ENCODE measurements at places on chromosomes 1 and 21.

GRCh38 chr1:156707417-156708217 is 2.2 kb upstream of the CRABP2 start:
- no peak for DNase-seq

- DNase-seq: peak; percentile 82
Observed at GRCh38 chr1:153626904-153627714, at the start of gene S100A13. Gene S100A13, minus strand, starts transcription at chr1:153627505. Its CDS starts 1,033 bp downstream, at chr1:153626472.

GRCh38 chr1:8879464-8879921 is 1.0 kb upstream of the ENO1 start:
- no peak for DNase-seq

- no peak for DNase-seq
Observed at GRCh38 chr1:221633841-221634409, 108.0 kb downstream of the DUSP10 start.

GRCh38 chr1:233791721-233792120 is 112.8 kb upstream of the SLC35F3 start:
- no peak for DNase-seq

GRCh38 chr1:55986003-55986402 is 593.4 kb downstream of the PLPP3 start:
- DNase-seq: no peak

All from ovary (tissue), 10 donors.